ENCODE measurements at places on chromosomes 1 and 21. TPM values are rescaled to one million over a fixed set of nuclear protein-coding genes. Genes with fewer than 3 reads are reported as not detected.

Gene NRIP1
- 41.7 TPM for total RNA-seq

Gene LCE2C
- not detected for total RNA-seq

Gene SLAMF6
- total RNA-seq: 48.5 TPM

Gene LRRC8C
- 27.1 TPM for total RNA-seq

Gene CLDN17
- total RNA-seq: not detected

Gene OR2L8
- total RNA-seq: 0.94 TPM

Gene GFI1
- 30.6 TPM for total RNA-seq

Gene HSPB7
- total RNA-seq: not detected

Gene RHD
- total RNA-seq: 0.27 TPM

DNA sequence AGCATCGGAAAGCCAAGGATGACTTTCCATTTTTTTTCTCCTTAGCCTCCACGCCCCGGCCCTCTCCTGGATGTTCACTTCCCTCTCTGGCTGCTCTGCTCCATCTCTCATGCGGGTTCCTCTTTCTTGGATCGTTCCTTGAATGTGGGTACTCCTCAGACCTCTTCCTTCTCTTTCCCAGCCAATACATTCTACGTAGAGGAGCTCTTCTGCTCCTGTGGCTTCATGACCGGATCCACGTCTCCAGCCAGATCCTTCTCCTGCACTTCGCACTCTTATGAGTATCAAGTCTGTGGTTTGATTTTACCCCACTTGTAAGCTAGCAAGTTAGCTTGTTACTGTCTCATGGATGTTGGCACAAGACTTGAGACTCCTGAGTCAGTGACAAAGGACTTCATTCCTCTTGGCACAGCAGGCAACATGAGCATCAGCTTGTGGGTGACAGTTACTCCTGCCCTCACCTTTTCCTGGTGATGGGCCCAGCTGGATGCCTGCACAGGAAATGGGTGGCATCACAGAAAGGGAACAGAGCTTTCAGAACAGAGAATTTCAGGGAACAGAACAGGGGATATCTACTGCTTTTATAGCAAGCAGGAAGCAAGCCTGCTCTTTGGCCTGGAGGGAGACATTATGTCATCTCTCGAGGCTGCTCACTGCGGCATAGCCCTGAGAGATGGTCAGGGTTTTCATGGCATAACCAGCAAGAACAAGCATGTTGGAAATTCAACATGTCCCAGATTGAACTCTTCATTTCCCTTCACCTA, 100.1 kb upstream of the KIF26B start:
- no peak for DNase-seq

DNA sequence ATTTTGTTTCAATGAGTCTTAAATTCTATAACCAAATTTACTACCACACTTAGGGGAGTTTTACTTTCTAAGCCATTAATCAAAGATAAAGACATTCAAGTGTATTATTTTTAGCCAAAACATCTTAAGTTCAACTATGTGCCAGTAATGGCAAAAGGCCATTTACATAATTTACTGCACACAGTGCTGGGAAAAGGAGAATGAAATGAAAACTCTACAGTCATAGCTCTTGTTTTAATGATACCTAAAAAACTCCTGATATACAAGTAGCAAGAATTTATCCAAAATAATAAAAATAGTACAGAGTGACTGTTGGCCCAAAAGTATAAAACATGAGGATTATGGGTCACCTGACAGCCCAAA, 42.4 kb upstream of the C1orf198 start:
- DNase-seq: no peak

GRCh38 chr1:215833941-215834729, 267.0 kb downstream of the KCTD3 start:
- no peak for DNase-seq

DNA sequence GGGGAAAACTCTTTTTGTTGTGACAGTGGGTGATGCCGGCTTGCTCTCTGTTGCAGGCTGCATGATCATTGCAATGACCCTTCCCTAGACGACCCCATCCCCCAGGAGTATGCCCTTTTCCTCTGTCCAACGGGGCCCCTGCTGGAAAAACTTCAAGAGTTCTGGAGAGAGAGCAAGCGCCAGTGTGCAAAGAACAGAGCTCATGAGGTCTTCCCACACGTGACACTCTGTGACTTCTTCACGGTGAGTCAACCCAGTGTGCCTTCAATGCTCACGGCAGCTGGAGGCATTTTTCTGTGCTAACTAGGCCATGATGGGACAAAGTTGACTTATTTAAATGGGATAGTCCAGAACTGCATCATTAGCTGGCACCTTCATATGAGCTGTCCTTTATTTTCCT, 5.7 kb downstream of the UBASH3A start:
- no peak for DNase-seq

- DNase-seq: no peak
Observed at GRCh38 chr21:17427157-17427556, 85.7 kb upstream of the CXADR start.

DNA sequence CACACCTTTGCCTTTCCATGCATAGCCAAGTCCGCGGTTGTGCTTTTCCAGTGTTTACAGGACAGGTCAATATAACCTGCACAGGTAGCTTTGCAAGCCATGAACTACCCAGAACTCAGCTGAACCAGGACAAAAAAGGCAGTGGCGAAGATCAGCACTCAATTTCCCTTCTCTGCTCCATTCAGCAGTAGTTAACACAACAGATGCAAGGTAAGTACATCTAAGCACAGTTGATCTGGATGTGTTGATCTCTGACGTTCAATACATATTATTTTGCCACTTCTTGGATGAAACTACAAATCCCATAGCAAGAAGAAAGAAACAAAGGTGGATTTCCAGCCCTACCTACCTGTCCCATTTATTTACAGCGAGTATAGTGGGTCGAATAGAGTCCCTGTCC, 146.6 kb upstream of the KRTAP19-8 start:
- DNase-seq: no peak

DNA sequence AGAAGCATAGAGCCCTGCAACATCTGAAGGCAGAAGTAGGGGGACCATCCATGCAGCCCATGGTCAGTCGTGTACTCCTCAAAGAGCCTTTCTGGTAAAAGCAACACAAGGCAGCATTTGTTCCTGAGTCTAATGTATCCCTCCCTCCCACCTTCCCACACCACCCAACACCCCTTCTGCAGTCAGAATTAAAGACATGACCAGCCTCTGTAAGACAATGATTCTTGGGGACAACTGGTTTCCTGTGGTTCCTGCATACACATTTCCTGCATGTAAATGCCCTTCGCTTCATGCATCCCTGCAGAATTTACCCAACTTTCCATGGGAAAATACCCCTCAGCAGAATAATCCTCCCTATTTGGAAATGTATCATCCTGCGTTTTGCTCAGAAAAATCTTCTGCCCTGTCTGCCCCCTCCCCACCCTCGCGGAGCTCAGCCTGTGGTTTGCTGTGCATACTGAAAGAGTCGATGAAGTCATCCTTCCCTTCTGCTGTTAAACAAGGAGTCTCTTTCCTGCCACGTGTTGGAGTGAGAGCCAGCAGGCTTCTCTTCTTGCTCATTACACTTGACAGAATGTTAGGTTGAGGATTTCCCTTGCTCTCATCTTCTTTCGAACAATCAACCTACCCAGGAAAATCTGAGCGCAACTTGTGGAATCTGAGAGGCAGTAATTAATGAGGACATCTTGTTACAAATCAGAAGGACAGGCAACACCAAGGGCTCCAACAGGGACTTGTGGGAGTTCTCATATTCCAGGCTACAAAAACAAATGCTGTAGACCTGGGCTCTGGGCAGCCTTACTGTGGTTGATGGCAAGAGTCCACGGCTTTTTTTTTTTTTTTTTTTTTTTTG, 4.7 kb downstream of the TNN start:
- no peak for DNase-seq

DNA sequence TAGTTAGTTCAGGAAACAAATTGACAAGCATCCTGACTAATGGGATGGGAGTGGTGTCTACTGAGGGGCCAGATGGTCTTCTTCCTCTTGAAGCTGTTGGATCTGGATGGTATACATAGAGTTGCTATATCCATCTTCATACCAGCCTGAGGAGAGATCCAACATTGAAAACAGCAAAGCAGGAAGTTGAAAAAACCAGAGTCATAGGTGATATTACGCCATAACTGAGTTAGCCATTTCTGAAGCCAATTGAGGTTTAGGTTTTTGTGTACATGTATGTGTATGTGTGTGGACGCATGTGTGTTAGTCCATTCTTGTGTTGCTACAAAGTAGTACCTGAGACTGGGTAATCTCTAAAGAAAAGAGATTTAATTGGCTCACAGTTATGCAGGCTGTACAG, 2.3 kb upstream of the TSPAN2 start:
- no peak for DNase-seq

DNA sequence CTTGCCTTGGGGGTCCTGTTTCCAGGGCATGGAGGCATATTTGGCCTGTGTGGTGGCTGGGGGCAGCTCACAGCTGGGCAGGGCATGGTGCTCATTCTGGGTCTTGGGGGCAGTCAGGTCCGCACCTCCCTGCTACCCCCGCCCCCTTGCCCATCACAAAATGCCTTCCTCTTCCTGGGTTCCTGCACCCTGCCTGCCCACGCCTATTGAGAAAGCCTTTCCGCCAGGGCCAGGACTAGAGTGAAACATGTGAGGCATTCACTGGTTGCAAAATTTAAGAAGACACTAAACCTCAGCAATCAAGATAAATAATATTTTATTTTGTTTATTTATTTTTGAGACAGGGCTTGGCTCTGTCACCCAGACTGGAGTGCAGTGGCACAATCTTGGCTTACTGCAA, 19.7 kb downstream of the PTAFR start:
- no peak for DNase-seq

- no peak for DNase-seq
Observed at GRCh38 chr1:43522431-43522775, 8.3 kb upstream of the PTPRF start.

DNA sequence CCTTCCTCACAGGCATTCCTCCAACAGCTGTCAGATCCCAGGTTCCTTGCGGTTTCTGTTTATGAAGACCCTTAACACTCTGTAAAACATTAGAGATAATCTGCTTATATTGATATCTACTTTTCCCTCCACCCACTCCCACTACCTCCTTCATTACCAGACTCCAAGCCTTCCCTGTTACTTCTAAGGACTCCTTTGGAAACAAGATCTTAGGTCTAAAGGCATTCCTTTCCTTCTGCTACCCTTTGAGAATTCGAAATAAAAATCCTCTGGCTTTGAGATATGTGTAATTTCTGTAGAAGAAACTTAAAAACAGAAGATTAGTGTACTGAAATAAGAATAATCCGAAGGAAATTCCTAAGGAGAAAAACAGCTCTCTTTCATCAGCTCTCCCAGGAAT, 23.7 kb upstream of the LYPLAL1 start:
- DNase-seq: no peak

GRCh38 chr1:211968200-211968834, 67.0 kb downstream of the INTS7 start:
- no peak for DNase-seq

DNA sequence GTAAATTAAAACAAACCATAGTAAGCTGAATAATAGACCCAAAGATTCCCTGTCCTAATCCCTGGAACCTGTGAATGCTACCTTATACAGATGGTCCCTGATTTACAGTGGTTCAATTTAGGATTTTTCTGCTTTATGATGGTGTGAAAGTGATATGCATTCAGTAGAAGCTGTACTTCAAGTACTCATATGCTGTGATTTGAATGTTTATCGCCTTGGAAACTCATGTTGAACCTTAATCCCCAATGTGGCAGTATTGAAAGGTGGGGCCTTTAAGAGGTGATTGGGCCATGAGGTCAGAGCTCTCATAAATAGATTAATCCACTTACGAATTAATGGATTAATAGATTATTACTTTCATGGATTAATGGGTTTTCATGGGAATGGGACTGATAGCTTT, 10.6 kb upstream of the RRP15 start:
- no peak for DNase-seq

DNA sequence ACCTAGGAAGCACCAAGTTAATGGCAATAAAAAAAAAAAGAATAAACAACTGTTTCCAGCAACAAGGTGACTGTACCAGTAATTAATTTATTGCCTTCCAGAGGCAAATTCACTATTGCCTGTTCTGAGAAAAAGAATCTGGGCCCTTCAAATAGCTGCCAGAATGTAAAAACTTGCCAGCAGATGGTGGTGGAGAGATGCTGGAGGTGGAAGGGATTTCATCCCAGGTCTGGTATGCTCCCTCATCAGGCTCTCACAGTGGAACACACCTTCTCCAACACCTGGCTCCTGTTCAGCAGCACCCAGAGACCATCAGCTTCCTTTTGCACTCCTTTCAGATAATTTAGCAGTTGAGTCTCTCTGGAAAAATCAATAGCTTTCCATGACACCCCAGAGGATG, 792.9 kb upstream of the ADAMTS5 start:
- DNase-seq: no peak

DNA sequence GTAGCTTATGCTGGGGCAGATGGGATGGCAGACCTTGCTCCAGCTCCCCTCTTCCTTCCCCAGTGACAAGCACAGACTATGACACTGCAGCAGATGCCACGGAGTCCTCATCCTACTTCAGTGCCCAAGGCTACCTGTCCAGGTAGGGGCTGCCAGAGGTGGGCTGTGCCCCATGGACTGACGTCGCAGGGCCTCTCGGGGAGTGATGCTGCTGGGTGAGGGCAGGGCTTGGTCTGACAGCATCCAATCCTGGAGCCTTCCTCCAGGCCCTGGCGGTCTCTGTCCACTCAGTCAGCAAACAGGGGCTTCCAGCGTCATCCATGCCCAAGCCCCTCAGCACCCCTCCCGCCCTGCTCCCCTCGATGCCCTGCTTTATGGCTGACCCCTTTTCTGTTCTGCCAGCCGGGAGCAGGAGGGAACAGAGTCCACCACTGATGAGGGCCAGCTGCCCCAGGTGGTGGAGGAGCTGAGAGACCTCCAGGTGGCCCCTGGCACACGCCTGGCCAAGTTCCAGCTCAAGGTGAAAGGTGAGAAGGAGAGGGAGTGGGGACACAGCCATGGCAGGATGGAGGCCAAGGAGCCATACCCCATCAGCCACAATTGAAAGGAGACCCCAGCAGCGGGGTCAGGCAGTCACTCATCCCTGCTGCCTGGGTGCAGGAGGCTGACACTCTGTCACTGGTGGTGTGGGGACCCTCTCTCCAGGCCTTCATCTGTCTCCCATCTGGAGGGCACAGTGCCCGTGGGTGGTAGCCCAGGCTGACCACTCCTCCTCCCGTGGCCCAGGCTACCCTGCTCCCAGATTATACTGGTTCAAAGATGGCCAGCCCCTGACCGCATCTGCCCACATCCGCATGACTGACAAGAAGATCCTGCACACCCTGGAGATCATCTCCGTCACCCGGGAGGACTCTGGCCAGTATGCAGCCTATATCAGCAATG, 73.6 kb downstream of the TRIM11 start:
- no peak for DNase-seq

- no peak for DNase-seq
Observed at GRCh38 chr21:41390043-41390639, 28.3 kb downstream of the MX2 start.
